Stimulated activated CD4-positive, alpha-beta T cell treated with anti-CD3 and anti-CD28 coated beads, Interleukin-4, amount 100 ng/mL, for 48 hours (primary cell): ENCODE measurements at places on chromosomes 16 and 17.
A peak's percentile ranks its signal among the peaks of the same experiment; 100 is the strongest.

- no peak for DNase-seq
Observed at GRCh38 chr16:162271-162991, 3.3 kb upstream of the HBM start.

GRCh38 chr17:62790564-62790986, 17.5 kb downstream of the MARCHF10 start:
- DNase-seq: no peak

- DNase-seq: no peak
Observed at GRCh38 chr16:89761304-89761922, 40.1 kb downstream of the ZNF276 start.

- peak; percentile 70 for DNase-seq
Observed at GRCh38 chr17:63699638-63700527, at the start of gene LIMD2. LIMD2 (minus strand) TSS chr17:63700125; CDS start chr17:63699298, 827 bp downstream.

DNA sequence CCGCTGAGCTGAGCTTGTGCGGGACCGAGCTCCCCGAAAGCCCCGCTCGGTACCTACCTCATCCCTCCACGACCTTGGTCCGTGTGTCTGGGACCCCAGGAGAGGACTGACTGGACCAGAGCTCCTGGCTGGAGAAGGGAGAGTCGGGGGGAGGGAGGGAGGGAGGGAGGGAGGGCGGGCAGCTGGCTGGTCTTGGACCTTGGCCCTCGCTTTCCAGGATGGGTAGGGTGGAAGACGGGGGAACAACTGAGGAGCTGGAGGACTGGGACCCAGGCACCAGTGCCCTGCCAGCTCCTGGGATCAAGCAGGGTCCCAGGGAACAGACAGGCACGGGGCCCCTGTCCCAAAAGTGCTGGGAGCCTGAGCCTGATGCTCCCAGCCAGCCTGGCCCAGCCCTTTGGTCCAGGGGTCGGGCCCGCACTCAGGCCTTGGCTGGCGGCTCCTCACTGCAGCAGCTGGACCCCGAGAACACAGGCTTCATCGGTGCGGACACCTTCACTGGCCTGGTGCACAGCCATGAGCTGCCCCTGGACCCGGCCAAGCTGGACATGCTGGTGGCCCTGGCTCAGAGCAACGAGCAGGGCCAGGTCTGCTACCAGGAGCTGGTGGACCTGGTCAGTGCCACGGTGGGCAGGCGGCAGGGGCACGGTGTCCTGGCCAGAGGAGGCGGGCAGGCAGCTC, 553 bp downstream of the RHBDL1 start:
- DNase-seq: no peak

DNA sequence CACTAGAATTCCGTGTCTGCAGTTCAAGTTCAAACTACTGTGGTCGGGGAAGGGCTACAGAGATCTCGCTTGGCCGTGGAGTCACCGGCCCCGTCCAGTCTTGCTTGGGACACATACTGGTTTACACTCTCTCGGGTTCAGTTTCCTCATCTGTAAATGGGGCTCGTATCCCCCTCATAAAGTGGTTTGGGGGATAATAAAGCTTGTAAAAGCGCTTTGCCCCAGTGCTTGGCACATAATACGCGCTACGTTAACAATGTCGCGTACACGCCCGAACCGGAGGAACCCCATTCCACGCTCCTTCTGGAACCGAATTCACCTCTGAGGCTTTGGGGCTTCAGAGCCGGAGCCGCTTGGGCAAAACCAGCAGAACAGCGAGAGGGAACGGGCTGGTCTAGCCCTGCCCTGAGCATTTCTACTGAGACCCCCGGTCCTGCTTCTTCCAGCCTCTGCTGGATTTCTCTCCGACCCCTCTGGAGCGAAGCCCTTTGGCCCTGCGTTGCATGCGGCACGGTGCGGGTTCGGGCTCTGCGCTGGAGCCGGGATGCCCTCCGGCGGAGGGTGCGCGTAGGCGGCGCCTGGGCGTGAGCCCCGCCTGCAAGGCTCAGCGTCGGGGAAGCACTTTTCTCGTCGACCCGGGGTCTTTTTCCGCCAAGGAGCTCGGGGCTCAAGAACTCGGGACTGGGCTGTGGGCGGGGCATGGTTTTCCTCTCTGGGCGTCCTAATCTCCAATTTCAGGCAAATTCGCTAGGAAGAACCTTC, 26.1 kb upstream of the HOXB13 start:
- no peak for DNase-seq

DNA sequence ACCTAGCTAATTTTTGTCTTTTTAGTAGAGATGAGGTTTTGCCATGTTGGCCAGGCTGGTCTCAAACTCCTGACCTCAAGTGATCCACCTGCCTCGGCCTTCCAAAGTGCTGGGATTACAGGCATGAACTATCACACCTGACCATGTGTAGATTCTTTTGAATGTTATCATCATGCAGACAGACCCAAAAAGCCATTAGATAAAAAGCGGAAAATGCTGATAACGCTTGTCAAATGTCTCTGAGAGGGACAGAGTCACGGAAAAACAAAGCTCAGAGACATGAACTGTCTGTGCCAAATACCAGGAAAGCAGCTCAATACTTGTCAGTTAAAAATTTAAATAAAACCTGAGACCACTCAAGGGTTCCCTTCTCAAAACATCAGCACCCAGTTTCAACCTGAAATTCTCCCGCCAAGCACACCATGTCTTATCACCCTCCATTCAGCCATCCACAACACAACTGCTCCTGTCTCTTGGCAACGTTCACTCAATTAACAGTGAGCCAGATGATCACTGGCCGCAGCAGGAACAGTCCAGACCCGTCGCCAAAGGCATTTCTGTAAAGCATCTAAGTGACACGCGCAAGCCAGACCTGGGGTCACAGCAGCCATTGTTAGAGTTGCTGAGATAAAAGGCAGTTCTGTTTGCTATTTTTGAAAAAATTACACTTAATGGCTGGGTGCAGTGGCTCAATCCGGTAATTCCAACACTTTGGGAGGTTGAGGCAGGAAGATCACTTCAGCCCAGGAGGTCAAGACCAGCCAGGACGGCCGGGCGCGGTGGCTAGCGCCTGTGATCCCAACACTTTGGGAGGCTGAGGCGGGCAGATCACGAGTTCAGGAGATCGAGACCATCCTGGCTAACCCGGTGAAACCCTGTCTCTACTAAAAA, 29.7 kb downstream of the FANCA start:
- no peak for DNase-seq

DNA sequence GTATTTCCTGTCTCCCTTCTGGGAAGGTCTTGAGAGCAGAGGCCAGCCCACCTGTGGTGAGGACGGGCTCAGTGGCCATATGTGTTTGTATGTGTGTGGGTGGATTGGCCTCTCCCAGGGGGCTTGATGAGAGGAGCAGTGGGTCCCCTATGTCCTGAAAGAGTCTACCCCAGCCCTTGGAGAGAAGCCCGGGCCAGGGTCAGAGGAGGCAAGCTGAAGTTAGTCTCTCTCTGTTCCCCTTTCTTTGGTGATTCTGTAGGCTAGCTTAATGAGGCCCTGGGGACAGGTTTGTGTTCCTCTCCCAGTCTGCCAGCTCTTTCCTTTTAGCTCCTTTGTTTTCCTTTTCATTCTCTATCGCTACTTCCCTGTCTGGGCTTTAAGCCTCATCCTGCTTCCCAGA, 23.8 kb upstream of the NFATC3 start:
- DNase-seq: no peak

DNA sequence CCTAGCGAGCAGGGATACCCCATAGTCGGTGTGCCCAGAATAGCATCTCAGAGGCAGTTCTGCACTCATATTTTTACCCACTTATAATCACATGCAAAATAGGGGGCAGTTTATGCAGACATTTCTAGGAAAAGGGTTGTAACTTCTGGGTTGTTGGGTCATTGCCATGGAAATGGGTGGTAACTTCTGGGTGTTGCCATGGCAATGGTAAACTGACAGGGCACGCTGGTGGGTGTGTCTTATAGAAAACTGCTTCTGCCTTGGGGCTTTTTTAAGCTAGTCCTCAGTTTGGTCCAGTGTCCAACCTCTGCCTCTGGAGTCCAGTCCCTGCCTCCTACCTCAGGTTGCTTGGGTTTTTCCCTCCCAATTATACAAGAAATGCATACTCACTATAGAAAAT, 7.4 kb upstream of the SPAG9 start:
- no peak for DNase-seq

DNA sequence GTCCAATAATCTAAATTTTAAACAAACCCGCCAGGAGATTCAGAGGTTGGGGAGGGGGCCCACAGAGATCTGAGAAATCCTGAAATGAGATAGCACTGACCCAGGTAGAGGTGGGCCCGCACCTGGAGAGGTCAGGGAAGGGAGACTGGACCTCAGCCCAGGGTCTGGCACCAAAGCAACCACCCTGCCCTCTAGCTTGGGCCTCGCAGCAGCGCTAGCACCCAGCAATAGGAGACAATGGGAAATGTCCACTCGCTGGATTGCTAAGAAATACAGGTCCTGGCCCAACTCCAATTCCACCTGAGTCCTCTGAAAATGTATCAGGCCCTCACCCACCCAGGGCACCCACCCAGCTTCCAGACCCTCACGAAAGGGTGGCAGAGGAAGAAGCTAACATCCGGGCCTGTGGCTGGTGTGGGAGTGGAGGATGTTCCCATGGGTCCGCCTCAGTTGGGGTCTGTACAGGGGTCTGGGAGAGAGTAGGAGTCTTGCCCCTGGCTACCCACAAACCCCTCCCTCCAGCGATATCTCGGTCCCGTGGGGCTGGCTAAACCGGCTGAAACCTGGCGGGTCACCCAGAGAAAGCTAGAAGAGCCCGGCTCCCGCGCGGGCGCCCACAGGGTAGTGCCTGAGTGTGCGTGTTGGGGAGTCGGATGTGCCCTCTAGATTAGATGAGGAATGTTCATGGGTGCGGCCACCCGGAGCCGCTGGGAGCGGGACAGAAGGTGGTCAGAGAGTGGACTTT, 1.1 kb downstream of the PLLP start:
- DNase-seq: no peak

DNA sequence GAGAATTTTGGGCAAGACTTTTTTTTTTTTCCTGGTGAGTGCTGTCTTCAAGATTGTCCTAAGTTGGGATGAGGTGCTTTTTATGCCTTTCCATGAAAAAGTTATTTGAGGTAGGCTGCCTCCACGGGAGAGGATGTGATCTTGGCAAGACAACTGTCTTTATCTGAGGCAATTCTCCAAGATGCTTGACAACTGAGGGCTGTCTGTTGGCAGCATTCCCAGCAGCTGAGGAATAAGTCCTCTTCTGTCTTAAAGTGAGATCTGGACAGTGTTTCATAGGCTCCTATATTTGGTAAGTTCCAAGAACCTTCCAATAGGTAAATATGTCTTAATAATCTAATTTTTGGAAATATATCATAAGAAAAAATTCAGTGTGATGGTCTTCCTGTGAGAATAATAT, 662.0 kb downstream of the CDH11 start:
- no peak for DNase-seq

DNA sequence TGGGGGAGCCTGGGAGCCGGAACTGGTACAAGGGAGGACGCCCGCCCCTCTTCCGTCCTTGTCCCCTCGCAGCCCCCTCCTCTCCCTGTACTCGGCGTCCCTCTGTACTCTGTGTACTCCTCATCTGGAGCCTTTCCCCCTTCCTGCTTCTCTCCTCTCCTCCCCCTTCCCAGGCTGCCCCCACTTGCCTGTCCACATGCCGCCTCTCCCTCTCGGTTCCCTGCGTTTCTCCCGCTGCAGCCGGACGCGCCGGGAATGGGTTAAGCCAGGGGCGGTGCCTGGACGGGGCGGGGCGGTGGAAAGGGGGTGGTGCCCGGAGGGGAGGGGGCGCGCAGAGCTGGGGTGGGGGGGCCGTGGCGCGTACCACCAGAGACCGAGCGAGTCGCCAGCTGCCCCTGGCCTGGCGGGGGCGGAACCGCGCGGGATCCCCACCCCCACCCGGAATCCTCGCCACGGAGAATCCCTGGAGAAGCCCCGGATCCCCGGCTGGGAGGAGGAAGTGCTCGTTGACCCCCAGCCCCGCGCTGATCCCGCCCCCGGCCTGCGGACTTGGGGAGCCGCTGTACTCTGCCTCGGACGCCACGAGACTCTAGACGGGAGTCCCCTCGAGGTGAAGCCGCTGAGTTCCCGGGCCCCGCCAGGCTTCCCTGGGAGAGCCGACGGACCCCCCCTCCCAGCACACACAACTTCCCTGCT, 22.6 kb downstream of the GJD3 start:
- DNase-seq: no peak

DNA sequence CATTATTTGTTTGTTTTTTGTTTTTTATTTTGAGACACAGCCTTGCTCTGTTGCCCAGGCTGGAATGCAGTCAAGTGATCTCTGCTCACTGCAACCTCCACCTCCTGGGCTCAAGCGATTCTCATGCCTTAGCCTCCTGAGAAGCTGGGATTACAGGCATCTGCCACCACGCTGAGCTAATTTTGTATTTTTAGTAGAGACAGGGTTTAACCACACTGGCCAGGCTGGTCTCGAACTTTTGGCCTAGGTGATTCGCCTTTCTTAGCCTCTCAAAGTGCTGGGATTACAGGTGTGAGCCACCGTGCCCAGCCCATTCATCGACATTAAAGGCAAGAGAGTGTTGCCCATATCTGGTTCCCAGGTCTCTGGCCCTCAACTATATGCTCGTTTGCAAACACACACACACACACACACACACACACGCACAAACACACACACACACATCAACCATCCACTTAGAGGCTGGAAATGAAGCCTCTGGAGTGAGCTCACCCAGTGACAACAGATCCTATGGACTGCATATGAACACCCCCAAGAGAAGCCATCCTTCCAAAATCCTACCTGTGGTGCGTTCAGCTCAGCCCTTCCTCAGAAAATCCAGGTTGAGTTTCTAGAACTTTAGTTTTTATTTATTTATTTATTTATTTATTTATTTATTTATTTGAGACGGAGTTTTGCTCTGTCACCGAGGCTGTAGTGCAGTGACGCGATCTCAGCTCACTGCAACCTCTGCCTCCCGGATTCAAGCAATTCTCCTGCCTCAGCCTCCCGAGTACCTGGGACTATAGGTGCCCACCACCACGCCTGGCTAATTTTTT, 12.3 kb upstream of the SEPHS2 start:
- no peak for DNase-seq
